M059J (cell line): ENCODE measurements at places on chromosomes 1 and 21.

DNA sequence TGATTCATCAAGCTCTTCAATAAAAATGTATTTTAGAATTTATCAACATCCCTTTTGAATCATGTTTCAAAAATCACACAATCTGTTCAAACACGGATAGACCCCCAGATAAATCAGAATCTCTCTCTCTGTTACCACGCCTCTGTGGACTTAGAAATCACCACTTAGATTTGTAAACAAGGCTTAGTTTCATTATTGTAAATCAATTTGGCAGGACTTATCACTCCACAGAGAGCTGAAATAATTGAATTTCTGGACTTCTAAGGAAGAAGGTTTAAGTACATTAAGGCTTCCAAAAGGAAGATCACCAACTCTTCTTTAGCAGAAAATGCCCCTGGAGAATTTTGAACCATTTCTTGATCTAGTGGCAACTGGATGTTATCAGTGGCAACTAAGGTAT is 100.4 kb downstream of the APP start:
- DNase-seq: no peak

GRCh38 chr1:87179851-87180519 is 148.7 kb upstream of the LMO4 start:
- DNase-seq: no peak

- no peak for DNase-seq
Measured at GRCh38 chr21:44990921-44991320, 51.1 kb downstream of the SLX9 start.

GRCh38 chr1:83693427-83694126 is 305.4 kb downstream of the TTLL7 start:
- peak; percentile 7 for DNase-seq

GRCh38 chr1:182666706-182667105 is 17.7 kb downstream of the RGS8 start:
- no peak for DNase-seq

- DNase-seq: no peak
Measured at GRCh38 chr1:35762141-35762540, 7.6 kb downstream of the CLSPN start.

DNA sequence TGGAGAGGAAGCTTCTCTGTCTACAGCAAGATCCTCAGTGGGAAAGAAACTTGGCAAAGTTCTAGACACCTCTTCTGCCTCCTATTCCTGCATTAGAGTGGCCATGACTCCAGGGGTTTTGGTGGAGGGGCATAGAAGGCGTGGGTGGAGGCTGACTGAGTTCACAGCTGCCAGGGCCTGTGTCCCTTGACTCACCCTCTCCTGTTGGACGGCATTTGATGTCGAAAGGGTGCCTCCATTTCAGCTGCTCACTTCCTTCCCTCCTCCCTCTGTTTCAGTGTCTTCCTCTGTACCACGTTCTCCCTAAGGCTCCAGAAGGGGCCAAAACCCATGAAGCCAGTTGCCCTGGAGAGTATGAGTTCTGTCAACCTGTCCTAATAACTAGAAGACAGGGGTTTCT is 632 bp downstream of the TMEM79 start:
- no peak for DNase-seq

DNA sequence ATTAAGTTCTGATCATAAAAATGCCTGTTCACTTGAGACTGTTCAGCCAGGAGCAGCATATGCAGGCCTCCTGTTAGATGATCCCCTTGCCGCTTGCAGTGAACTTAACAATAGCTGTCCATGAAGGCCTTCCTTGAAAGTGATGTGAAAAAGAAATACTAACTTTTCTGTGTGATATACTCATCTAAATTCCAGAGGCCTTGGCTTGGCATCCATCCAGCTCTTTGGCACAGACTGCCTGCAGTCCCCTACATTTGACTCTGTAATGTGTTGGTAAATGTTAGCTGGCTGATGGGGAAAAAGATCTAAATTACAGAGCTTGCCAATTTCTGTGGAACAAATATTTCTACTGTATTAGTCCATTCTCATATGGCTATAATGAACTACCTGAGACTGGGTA is 73.7 kb downstream of the KCNK2 start:
- DNase-seq: peak; percentile 52

DNA sequence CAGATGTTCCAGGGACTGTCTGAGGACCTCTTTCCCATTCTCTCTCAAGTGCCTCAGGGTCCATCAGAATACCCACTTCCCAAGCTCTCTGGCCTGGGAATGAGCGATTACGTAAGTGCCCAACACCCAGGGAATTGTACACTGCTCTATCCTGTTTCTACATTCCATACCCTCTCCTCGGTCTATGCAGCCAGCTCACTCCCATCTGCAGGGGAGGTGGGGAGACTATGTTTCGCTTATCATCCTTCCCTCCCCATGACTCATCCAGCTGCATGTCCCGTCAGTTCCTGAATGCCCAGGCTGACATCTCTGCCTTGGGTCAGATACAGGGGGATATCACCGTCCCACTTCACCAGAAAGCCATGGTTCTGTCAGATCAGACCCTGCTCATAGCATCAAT is 34.5 kb upstream of the CD1D start:
- peak; percentile 83 for DNase-seq

DNA sequence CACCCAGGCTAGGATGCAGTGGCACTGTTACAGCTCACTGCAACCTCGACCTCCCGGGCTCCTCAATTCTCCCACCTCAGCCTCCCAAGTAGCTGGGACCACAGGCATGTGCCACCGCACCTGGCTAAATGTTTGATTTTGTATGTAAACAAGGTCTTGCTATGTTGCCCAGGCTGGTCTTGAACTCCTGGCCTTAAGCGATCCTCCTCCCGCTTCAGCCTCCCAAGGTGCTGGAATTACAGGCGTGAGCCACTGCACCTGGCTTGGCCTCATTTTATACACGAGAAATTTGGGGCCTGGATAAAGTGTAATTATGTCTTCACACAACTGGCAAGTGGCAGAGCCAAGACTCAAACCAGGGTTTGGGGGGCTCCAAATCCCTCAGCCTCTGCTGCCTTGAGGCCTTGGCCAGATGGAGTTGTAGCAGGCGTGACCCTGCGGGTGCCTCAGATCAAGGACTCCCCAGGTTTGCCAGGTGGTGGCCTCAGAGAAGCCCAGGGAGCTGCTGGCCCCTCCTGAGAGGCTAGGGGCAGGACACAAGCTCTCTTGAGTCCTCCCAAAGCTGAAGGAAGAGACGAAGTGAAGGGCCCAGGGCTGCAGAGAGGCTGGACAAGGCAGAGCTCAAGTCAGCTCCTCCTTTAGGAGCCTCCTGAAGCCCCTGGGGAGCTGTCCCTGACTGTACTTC is 61.7 kb downstream of the MDM4 start:
- DNase-seq: no peak

DNA sequence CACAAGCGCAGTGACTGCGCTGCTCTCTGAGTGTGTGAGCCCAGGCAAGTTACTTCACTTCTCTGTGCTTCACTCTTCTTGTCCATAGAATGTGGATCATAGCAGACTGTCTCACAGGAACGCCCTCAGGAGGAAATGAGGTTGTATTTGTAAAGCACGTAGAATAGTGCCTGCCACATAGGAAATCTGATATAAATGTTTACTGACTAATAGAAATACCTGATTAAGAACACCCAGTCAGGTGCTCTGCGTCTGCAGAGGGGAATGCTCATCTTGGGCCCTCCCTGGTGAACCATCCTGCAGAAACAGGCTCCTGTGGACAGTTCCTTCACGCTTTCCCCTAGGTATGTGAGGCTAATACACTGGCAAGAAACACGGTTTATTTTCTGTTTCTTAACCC is 100.3 kb downstream of the BEND5 start:
- no peak for DNase-seq

DNA sequence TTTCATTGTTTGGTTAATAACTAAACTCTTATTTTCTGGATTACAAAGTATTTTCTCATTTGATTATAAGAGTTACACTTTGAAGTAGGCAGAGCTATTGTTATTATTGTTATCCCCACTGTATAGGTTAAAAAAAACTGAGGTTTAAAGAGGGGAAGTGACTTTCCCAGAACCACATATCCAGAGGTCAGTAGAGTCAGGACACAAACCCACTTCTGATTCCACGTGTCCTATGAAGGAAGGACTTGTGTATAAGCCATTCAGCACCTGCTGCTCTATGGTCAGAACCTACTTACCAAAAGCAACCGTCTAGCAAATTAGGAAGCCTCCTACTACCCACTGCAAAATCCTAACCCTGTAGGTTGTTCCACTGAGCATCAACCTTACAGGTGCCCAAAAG is 291.3 kb downstream of the TM2D1 start:
- no peak for DNase-seq

DNA sequence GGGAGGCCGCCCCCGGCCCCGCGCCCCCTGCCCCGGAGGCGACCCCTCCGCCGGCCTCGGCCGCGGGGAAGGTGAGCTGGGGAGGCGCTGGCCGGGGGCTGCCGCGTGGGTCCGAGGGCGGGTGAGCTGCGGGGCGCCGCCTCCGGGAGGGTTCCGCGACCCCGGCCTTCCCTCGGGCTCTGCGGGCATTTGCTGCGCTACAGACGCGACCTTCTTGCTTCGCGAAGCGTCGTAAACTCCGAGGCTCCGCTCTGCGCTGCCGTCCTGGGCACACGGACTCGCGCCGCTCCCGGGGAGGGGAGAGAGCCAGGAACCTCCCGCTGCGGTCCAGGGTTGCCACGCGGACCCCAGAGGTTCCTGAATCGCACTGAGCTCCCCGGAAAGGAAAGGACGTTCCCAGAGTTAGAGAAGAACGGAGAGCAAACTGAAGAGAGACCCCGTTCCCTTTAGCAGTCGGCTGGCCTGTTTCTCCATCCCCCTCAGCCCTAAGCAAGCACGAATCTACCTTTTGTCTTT is 345 bp downstream of the SLX9 start:
- peak; percentile 26 for DNase-seq

GRCh38 chr1:89590341-89591080 is 42.4 kb upstream of the LRRC8C start:
- DNase-seq: no peak

DNA sequence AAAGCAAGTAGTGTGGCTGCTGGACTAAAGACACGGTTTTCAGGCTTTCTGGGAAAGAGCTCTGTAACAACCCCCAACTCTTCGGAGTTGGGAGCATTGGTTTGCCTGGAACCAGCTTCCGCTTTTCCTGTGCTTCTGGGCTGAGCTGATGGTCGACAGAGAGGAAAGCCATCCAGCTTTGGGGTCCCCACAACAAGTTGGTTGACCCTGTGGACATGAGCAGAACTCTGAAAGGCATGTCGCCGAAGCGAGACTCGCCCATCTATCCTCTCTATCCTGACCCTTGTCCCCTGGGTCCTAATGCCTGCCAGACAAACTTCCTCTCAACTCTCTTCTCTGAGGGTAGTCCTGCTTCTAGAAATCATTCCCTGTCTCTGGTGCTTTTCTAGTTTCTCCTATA is 31.9 kb upstream of the FCGR2A start:
- peak; percentile 35 for DNase-seq
